Body of pancreas (tissue), 4 donors: ENCODE measurements at places on chromosomes 12 and 14.

DNA sequence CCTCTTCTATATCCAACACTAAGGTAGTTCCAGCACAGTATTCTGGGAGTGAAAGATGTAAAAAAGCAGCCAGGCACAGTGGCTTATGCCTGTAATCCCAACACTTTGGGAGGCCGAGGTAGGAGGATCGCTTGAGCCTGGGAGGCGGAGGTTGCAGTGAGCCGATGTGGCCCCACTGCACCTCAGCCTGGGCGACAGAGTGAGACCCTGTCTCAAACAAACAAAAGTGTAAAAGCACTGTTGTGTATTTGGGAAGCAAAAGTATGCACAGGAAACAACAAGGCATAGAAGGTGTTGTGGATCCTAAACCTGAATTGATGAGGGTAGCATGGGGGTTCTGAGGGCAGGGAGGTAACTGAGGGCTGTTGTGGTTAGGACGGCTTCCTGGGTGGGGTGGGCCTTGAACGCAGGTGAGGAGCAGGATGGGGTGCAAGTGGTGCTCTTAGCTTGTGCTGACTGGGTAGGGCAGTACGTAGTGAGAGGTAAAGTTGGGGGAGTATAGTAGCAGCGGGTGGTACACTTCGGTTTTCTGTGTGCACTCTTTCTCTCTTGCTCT, 64.2 kb downstream of the RASSF3 start:
- H3K27ac ChIP-seq, result peak overlapping the region; percentile 85
- H3K4me1 ChIP-seq, result peaks cover 76% of the 10 kb centered on the region
- no peaks in the 10 kb centered on the region for H3K27me3 ChIP-seq

- H3K4me3 ChIP-seq, result no peak overlapping the region
- DNase-seq, result no peak
- no peaks in the 10 kb centered on the region for H3K4me1 ChIP-seq
- no peak overlapping the region for H3K27ac ChIP-seq
- H3K27me3 ChIP-seq, result no peaks in the 10 kb centered on the region
Measured at GRCh38 chr12:49901026-49901425, 2.7 kb downstream of the FAIM2 start.

- no peak overlapping the region for H3K4me3 ChIP-seq
- peaks cover 47% of the 10 kb centered on the region for H3K4me1 ChIP-seq
- no peaks in the 10 kb centered on the region for H3K36me3 ChIP-seq
- no peaks in the 10 kb centered on the region for H3K27me3 ChIP-seq
Measured at GRCh38 chr12:124543590-124544310, 23.7 kb downstream of the NCOR2 start.

DNA sequence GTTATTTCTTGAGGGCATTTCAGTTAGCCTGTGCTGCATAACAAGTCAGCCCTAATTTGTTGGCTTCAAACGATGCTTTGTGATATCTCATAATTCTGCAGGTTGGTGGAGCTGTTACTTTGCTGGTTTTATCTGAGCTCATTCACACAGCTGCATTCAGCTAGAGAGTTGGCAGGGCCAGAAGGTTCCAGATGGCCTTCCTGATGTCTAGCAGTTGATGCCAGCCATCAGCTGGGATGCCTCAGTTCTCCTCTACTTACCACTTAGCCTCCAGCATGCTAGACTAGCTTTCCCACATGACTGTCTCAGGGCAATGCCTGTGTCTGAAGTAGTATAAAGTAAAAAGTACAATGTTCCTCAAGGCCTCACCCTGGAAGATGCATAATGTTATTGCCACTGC, 130.6 kb downstream of the SLC35F4 start:
- H3K36me3 ChIP-seq, result no peaks in the 10 kb centered on the region
- no peak overlapping the region for H3K4me3 ChIP-seq
- DNase-seq, result no peak
- peaks cover 5% of the 10 kb centered on the region for H3K4me1 ChIP-seq
- H3K27me3 ChIP-seq, result no peaks in the 10 kb centered on the region

DNA sequence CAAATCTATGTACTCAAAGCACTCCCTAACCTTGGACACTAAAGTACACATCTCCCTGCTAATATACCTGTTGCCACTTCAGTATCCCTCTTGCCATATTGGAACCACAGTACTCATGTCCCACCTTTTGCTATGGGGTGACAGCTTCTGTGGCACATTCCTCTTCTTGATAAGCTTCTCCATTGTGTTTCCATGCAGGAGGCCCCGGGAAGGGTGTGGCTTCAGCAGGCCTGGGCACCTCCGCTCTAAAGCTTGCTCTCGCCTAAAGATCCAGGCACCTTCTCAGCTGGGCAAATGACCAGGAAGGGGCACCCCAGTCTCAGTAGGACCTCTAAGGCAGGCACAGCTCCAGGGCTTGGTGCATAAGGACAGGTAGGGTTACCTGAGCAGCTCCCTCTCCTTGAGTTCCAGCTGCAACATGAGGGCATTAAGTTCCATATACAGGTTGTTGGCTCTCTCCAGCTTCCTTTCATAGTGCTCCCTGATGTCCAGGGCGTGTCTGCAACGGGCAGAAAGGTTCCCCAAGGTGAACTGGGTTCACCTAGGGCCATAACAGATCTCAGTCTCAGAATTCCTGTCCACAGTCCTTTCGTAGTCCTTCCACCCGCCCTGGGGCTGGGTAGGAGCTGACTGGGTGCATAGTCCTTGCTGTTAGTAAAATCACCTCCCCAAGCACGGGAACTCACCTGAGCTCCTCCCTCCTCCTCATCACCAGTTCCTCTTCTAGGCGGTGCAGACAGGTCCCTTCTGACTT, 15.9 kb downstream of the MAP3K12 start:
- DNase-seq, result no peak
- H3K4me3 ChIP-seq, result no peak overlapping the region
- no peaks in the 10 kb centered on the region for H3K27me3 ChIP-seq
- no peak overlapping the region for H3K27ac ChIP-seq

DNA sequence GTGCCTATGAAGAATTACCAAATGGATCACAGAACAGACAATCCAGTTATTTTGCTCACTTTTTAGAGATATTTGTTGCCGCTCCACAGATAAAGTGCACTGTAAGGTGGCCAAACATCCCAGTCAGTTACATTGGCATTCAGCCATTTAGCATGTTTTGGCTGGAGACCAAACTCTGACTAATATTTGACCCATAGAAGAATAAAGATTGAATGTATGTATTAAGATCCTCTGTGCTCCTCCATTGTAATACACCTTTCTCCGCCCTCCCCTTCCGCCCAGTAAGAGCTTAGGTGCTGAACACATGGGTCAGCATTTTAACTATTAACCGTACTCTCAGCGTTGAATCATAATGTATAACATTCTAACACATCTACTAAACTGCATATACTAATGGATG, 163.4 kb downstream of the ANO6 start:
- no peaks in the 10 kb centered on the region for H3K36me3 ChIP-seq
- H3K4me3 ChIP-seq, result no peak overlapping the region
- H3K27me3 ChIP-seq, result no peaks in the 10 kb centered on the region
- no peaks in the 10 kb centered on the region for H3K4me1 ChIP-seq

GRCh38 chr14:49105956-49106355, 480.2 kb downstream of the RPS29 start:
- DNase-seq, result no peak
- no peak overlapping the region for H3K27ac ChIP-seq
- no peaks in the 10 kb centered on the region for H3K36me3 ChIP-seq
- H3K4me3 ChIP-seq, result no peak overlapping the region
- no peaks in the 10 kb centered on the region for H3K4me1 ChIP-seq
- H3K27me3 ChIP-seq, result no peaks in the 10 kb centered on the region

DNA sequence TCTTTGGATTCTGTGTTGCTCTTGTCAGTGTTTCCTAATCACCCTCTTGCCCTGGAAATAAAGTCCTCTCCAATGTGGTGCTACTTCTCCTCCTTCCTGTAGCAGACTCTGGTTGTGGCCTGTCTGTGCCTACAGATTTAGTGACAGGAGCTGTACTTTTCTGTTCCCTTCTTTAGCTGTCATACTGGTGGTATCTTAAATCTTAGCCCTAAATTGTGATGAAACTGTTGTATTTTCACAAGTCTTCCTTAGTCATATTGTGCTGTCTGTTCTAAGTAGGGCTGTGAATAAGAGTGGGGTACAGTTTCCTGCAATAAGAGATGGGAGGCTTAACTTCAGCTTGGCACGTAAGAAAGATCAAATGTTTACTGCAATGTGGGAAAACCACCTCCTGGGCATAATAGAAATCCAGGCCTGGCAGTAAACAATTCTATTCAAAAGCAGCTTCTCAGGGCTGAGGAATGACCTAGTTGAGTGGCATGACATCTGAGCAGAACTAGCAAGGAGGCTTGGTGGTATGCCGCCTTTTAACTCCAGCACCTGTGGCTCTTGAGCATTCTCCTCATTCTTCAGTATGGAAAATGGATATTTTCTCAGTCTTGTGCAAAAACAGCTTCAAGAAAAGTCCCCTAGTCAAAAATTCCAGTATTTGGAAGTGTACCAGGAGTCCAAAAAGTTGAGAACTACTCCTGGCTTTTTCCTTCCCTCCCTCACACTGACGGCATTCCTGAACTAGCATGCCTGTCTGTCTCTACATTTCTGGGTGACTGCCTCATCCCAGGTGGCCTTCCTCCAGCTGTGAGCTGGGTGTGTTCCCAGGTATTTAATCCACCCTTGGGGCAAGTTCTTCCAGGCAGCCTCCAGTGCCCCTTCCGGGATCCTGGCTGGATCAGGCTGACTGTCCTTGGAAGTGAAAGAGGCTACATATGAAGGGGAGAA, 19.5 kb downstream of the ANO6 start:
- H3K4me3 ChIP-seq, result no peak overlapping the region
- no peaks in the 10 kb centered on the region for H3K27me3 ChIP-seq
- peak; percentile 68 for DNase-seq

GRCh38 chr12:122799641-122800243, 25.4 kb downstream of the CCDC62 start:
- DNase-seq, result no peak
- H3K36me3 ChIP-seq, result no peaks in the 10 kb centered on the region
- H3K27ac ChIP-seq, result no peak overlapping the region
- H3K4me3 ChIP-seq, result no peak overlapping the region
- peaks cover 27% of the 10 kb centered on the region for H3K4me1 ChIP-seq
- H3K27me3 ChIP-seq, result no peaks in the 10 kb centered on the region

DNA sequence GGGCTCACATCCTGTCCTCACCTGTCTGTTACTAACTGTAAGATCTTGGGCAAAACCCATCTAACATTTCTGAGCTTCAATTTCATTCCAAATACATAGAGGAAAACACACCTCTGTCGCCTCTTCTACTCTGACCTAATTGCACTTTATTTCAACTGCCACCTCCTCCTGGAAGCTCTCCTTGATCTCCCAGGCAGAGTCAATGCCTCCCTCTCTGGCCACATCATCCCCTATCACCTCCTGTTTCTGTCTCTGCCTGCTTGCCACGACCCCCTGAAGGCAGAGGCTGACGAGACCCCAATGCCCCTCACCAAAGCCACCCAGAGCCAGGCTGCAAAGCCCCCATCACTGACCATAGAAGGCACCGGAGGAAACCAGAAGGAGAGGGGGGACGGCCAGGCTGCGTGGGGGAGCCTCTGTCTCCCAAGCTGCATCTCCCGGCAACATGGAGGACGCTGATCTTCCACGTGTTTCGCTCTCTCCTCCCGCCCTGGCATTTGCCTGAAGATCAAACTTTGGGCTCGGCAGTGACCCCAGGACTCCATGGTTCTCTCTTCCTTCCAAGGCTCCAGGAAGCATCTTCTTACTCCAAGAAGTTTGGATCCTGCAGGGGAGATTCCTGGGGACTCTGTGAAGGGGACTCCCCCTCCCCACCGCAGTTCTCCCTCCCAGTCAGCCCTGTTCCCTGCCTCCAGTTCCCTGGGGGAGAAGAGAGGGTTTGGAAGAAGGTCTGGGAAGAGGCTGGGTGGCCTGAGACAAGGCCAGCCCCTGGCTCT, 50.1 kb upstream of the BCL11B start:
- no peaks in the 10 kb centered on the region for H3K36me3 ChIP-seq
- no peak overlapping the region for H3K4me3 ChIP-seq
- no peak for DNase-seq

DNA sequence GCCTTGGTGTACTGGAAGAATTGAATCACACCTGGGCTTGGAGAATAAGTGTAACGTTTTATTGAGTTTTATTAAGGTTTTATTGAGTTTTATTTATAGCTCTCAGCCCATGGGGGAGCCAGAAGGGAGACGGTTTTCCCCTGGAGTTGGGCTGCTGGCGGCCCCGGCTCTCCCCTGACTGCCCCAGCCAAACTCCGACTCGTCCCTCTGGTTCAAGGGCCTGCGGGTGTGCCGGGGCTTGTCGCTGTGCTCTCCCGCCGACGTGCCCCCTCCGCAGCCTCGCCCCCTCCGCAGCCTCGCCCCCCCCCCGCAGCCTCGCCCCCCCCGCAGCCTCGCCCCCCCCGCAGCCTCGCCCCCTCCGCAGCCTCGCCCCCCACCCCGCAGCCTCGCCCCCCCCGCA, 326.1 kb upstream of the RTL1 start:
- H3K27ac ChIP-seq, result no peak overlapping the region
- H3K4me3 ChIP-seq, result no peak overlapping the region
- H3K36me3 ChIP-seq, result no peaks in the 10 kb centered on the region
- no peaks in the 10 kb centered on the region for H3K4me1 ChIP-seq
- H3K27me3 ChIP-seq, result no peaks in the 10 kb centered on the region
- DNase-seq, result no peak

GRCh38 chr12:12592930-12593329, 18.7 kb upstream of the CREBL2 start:
- no peaks in the 10 kb centered on the region for H3K36me3 ChIP-seq
- no peaks in the 10 kb centered on the region for H3K4me1 ChIP-seq
- no peak overlapping the region for H3K27ac ChIP-seq
- no peaks in the 10 kb centered on the region for H3K27me3 ChIP-seq
- DNase-seq, result no peak

GRCh38 chr12:49233842-49234526, 30.9 kb upstream of the TUBA1C start:
- peak overlapping the region; percentile 53 for H3K27ac ChIP-seq
- H3K36me3 ChIP-seq, result no peaks in the 10 kb centered on the region
- H3K4me3 ChIP-seq, result no peak overlapping the region
- H3K4me1 ChIP-seq, result peaks cover 22% of the 10 kb centered on the region
- DNase-seq, result peak; percentile 20
- no peaks in the 10 kb centered on the region for H3K27me3 ChIP-seq

GRCh38 chr12:92503029-92503931, 199.5 kb upstream of the PLEKHG7 start:
- no peaks in the 10 kb centered on the region for H3K27me3 ChIP-seq
- H3K4me1 ChIP-seq, result peaks cover 57% of the 10 kb centered on the region
- H3K27ac ChIP-seq, result peak overlapping the region; percentile 93
- H3K4me3 ChIP-seq, result no peak overlapping the region
- H3K36me3 ChIP-seq, result no peaks in the 10 kb centered on the region
- DNase-seq, result peak; percentile 63
